ENCODE measurements at places on chromosomes 1 and 21.
A peak's percentile ranks its signal among the peaks of the same experiment; 100 is the strongest.

GRCh38 chr1:5874416-5875110, 117.7 kb downstream of the NPHP4 start:
- DNase-seq = no peak

- no peak for DNase-seq
Measured at GRCh38 chr1:65615859-65616258, 176.8 kb upstream of the PDE4B start.

DNA sequence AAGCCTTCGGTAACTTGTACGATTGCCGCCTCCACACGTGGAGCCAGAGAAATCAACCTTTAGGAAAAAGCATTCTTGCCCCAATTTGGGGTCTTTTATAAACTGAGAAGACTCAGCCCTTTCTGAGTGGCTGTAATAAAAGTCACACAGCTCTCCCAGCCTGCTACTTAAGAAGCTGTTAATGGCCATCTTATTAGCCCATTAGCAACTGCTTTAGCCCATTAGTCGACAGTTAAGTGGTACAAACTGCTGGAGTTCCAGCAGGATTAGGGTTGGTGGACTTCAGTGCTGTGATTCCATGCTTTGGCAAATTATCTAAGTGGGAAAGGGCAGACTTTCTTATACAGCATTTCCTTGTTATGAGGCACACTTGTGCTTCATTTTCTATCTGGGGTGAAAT, 461.3 kb downstream of the RPS6KC1 start:
- no peak for DNase-seq

DNA sequence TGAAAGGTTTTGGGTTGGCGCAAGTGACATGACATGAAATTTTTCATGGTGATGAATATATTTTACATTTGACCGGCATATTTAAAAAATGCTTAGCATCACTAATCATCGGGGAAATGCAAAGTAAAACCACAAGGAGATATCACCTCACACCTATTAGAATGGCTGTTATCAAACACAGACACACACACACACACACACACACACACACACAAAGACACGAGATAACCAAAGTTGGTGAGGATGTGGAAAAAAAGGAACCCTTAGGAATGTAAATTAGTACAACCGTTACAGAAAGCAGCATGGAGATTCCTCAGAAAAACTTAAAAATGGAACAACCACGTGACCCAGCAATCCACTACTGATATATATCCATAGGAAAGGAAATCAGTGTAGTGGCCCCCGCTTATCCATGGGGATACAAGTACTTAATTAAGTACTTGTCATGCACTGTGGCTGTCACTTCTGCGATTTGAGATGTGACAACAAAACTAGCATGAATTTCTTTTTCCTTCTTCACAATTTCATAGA, 15.9 kb upstream of the PRELP start:
- DNase-seq = no peak

DNA sequence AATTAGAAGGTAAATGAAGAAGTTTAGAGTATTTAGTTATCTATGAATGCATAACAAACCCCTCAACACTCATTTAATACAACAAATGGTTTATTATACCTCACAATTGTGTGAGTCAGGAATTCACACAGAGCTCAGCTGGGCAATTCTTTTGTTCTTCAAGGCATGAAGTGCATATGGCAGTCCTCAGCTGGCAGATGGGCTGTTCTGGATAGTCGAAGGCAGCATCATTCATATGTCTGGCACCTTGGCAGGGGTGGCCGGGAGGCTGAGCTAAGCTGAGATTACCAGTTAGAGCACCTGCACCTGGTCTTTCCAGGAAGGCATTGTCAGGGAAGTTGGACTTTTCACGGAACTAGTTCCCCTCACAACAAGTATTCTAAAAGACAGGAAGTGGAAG, 286.2 kb upstream of the DUSP10 start:
- DNase-seq = no peak

DNA sequence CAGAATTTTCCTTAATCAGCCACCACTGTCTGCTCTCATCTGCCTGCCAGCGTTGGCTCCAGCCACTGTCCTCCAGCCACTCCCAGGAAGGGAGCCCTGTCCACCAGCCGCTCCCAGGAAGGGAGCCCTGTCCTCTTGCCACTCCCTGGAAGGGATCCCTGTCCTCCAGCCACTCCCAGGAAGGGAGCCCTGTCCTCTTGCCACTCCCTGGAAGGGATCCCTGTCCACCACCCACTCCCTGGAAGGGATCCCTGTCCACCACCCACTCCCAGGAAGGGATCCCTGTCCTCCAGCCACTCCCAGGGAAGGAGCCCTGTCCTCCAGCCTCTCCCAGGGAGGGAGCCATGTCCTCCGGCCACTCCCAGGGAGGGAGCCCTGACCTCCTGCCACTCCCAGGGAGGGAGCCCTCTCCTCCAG, 726.5 kb downstream of the PTPRU start:
- no peak for DNase-seq

- DNase-seq = no peak
Measured at GRCh38 chr1:11558276-11558675, 79.3 kb downstream of the DISP3 start.

GRCh38 chr1:29282924-29283803, 46.8 kb downstream of the PTPRU start:
- no peak for DNase-seq

DNA sequence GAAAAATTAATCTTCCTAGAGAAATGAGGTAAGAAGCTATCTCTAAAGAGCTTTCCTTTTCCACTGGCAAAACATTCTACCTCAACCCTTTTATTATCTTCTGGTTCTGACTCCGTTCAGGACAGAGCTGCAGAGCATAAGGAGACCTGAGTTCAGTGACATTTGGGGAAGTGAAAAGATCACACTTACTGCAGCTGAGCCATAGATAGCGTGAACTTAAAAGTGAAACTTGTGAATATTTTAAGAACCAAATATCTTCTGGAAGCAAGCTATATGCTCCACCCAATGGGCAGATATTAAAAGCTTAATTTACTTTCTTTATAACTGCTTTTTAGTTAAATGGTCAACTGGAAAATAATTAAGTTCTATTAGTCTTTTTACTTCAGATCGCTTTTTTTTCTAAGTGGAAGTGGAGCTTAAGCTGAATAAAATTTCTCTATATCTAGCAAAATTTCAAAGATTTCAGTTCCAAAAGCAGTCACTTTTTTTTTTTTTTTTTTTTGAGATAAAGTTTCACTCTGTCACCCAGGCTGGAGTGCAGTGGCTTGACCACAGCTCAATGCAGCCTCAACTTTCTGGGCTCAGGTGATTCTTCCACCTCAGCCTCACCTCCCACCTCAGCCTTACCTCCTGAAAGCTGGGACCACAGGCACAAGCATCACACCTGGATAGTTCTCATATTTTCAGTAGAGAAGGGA, 11.9 kb downstream of the PTPN22 start:
- no peak for DNase-seq

GRCh38 chr1:998745-998994, 1.2 kb downstream of the HES4 start:
- DNase-seq = no peak

DNA sequence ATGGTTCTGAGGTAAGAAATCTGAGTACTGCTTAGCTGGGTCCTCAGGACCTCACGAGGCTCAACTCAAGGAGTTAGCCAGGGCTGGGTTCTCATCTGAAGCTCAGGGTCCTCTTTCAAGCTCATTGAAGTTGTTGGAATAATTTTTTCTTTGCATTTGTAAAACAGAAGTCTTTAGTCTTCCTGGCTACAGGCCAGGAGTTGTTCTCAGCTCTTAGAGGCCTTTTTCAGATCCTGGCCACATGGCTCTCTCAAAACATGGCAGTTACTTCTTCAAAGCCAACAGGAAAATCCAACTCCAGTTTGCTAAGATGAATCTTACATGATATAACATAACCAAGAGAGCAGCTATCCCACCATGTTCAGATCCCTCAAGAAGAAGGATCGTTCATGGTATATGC, 92.3 kb upstream of the CHODL start:
- DNase-seq = no peak

- DNase-seq = no peak
Measured at GRCh38 chr1:17207540-17207939, 2.6 kb downstream of the PADI1 start.

GRCh38 chr1:185608177-185608576, 126.0 kb upstream of the HMCN1 start:
- DNase-seq = no peak

GRCh38 chr1:90273241-90273774, 278.4 kb downstream of the ZNF326 start:
- no peak for DNase-seq

- DNase-seq = no peak
Measured at GRCh38 chr1:242006976-242007375, 8.1 kb upstream of the MAP1LC3C start.

DNA sequence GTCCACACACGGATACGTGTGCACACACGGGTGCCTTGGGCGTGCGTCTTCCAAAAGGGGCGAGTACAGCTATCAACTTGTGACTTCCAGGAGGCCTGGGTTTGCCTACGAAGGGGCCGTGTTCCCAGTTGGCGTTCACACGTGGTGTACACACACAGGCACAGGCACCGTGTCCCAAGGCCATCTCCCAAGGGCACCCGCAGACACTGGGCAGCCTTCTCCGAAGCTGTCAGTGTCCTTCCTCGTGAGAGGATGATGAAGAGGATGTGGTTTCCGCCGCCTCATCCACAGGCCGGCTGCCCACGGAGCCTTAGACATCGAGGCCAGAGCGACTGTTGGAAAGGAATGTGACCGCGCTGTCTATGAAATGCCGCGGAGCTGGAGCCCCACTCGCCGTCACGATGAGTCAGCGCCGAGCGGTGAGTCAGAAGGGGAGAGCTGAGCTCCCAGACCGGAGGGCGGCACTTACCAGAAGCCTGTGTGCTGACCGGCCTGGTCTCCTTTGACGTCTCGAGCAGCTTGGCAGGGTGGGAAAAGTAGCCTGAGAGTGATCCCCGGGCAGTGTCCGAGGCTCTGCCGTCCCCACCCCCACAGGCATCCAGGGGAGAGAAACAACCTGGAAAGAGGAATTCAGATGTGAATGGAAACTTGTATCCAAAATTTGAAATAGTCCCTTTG, 141.4 kb upstream of the ARHGEF16 start:
- peak; percentile 7 for DNase-seq

Measured in activated naive CD8-positive, alpha-beta T cell treated with anti-CD3 and anti-CD28 coated beads, Interleukin-2, amount 50 U/mL, for 16 hours (primary cell).